ENCODE measurements at places on chromosomes 1 and 21.

DNA sequence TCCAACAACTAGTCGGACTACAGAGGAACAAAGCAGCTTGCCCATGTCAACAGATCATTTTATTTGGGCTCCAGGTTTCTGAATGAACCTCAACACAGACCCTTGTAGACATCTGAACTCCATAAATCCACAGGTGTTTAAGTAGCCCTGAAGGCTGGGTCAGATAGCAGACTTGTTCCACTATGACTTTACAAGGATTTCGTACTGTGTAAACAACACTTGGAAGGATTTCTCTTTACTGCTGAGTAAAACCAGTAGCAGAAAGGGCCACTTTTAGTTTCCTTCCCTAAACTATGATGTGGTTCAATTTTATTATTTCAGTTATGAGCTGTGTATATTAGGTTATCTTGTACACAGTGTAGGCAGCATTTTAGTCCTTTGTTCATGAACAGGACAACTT is 316.4 kb upstream of the ADGRL2 start:
- DNase-seq = no peak

- no peak for DNase-seq
Observed at GRCh38 chr1:244406337-244406736, 45.4 kb downstream of the ADSS2 start.

- DNase-seq = no peak
Observed at GRCh38 chr21:35682904-35683549, 377.3 kb downstream of the SETD4 start.

- no peak for DNase-seq
Observed at GRCh38 chr1:95017775-95018174, 55.0 kb downstream of the ALG14 start.

DNA sequence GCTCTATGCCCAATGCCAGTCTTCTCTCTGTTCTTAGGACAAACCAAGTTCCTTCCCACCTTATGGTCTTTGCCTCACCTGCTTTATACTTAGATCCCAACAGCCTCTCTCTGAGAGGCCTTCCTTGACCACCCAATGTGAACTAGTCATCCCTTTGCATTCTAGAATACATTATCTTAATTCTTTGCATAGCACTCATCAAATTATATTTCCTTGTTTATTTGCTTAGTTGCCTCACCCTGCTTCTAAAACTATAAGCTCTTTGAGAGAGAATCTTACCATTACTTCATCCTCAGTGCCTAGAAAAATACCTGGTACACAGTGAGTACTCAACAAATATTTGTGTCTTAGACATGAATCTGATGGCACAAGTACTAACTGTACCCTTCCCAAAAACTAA is 8.0 kb downstream of the PIGP start:
- DNase-seq = no peak

DNA sequence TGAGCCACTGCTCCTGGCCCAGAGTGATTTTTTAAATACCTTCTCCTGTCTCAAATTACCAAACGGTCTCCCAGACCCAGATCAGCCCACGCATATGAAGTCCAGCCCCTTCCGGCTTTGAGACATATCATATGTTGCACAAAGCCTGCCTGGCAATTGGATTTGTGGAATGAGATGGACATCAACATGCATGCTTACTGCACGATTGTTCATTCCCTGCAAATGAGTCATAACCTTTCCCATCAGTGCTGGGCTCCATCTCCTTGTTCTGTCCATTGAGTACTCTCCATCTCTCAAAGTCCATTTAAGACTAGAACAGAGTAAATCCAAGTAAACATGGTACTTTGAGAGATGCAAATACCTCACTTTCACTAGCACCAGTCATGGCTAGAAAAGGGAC is 612.2 kb upstream of the USP24 start:
- DNase-seq = no peak

DNA sequence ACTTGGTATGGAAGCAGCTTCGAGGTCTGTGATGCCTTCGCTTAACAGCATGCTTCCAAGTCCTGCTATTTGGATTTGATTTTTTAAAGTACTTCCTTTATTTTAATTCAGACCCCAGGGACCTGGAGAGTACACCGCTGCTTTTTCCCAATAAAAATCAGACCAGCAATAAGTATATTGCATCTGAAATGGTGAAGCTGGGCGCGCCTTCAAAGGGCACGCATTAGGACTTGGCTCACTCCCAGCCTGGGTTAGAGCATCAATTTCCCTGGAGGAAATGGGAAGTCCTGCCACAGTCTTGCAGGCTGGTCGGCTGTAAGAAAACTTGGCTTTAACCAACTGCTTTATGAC is 325.1 kb downstream of the RRAGC start:
- DNase-seq = no peak

GRCh38 chr1:47870946-47871676 is 126.1 kb downstream of the TRABD2B start:
- DNase-seq = no peak

DNA sequence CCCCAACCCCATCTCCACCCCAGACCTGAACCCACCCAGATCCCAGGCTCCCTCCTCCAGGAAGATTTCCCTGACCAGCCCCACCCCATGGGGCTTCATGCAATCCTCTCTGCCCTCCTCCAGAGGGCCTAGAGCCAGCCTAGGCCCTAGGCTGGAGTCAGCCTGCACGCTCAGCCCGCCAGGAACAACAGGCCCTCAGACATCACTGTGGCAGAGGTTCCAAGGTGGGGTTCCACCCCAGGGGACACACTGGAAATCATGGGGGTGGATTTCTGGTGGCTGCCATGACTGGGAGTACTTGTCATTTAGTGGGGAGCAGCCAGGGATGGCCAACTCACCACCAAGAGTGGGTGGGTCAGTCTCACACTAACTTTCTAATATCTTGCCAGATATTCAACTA is 122.0 kb downstream of the GLIS1 start:
- DNase-seq = no peak

Data from SHP77 (cell line).